Suprapubic skin (tissue), 4 donors: ENCODE measurements at places on chromosomes 16 and 17.
A peak's percentile ranks its signal among the peaks of the same experiment; 100 is the strongest.

- peak; percentile 76 for DNase-seq
Measured at GRCh38 chr17:4003501-4004421, 39.5 kb upstream of the ATP2A3 start.

DNA sequence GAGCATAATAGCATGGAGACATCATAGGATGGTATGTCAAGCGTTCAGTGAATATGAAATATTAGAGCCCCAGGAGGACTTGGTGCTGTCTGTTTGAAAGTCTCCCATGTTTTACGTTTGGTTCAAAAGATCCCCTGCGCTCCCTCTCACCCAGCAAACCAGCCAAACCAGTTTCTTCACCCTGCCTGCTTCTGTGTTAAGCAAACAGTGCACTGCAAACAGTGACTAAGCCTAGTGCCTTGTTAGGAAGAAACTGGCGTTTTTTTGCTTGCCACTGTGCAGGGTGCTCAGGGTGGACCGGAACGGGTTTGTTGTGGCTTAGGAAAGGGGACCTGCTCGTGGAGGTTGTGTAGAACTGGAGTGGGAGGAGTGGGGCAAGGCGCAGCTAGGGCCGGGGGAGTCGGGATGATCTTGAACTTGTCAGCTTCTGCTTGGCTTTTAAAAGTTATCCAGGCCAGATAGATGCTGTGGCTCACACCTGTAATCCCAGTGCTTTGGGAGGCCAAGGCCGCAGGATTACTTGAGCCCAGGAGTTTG, 7.7 kb downstream of the CDH1 start:
- no peak for DNase-seq

DNA sequence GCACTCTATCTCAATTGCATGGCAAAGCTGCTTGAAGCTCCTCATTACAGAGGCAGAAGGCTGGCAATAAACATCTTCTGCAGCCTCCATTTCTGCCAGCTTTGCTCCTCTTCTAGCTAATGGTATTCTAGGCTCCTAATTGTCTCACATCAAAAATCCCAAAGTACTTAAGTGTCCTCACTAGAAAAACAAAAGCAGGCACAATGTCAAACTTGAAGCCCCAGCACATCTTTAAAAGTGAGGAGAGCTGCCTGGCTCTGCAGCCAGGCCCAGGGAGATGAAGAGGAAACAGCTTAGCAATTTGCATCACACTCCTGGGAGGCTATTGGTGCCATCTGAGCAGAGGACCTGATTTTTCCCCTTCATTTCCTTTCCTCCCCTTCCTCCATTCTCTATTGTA, 197.1 kb downstream of the KCNJ2 start:
- DNase-seq, result no peak

DNA sequence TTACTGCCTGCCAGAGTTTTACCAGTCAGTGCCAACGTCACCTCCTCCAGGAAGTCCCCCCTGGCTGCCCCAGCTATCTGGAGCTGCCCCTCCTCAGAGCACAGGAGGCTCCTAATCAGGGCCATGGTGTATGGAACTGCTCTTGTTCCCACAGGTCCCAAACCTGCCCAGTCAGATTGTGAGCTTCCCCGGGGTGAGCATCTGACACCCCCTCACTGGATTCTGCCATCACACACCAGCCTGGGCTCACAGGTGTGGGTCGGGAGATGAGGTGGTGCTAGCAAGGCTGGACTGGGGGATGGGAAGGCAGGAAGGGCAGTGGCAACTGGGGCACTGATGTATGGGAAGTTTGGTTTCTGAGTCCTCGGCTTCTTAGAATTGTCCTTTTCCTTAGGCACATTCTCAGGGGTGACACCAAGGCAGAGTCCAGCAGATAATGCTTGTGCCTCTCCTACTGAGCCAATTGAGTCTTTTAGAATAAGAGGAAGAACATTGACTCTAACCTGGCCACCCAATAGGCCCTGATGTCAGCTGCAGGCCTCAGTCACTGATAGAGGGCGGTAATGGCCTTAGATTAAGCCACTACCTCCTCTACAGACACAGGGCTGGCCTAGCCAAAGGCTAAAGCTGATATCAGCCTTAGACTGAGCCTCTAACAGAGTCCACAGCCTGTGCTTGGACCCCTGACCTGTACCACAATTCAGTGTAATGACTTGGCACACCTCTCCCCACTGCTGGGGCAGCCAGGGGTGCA, 107.9 kb downstream of the WSCD1 start:
- DNase-seq, result no peak

GRCh38 chr17:37299257-37299980, 76.4 kb upstream of the C17orf78 start:
- DNase-seq, result no peak

- DNase-seq, result no peak
Measured at GRCh38 chr16:52165961-52166360, 381.0 kb downstream of the TOX3 start.

GRCh38 chr16:23027386-23027785, 121.9 kb downstream of the USP31 start:
- no peak for DNase-seq

DNA sequence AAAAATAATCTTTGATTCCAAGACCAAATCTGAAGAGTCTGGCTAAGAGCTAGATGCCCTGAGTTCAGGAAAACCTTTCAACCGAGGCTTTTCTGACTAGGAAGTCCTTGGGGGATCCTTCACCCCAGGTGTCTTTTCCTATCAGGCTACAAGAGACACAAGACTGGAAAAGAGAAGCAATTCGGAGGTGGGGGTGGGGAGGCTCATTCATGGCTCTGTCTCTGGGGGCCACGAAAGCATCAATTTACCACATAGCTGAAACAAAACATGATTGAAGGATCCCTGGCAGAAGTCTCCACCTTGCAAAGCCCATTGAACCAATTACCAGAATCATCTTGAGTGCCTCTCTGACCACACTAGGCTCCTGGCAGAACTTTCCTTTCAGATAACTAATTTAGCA, 239.8 kb upstream of the SALL1 start:
- no peak for DNase-seq

DNA sequence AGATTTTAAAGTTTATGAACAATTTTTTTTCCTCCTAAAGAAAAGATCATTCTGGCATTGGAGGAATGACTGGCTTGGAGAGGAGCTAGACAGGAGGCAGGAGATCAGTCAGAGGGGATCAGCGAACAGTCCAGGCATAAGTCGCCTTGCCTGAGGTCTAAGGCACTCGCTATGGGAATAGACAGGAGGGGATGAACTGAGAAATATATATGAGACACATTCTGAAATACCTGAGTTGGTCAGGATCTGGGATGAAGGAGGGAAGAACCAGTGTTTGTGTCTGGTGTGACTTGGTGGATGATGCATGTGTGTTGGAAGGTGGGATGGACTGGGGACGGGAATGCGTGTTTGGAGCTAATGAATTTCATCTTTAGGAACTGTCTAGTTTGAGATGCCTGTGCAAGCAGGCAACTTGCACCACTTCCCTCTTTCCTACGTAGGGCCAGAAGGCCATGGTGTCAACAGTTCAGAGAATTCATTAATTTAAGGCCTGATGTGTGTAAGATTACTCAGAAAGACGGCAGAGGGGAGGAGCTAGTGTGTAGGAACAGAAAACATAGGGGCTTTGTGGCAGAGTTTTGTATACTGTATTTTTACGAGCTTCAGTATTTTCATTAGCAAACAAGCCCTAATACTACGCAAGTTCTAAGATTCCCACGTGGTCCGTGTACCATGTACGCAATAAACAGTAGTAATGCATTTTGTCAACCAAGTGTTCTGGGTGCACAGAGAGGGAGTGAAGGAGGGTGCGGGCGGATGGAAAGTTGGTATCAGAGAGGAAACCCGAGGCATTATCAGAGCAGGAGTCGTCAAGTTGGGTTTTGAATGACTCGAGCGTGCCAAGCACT, 825 bp downstream of the HEATR6 start:
- DNase-seq, result no peak

GRCh38 chr17:77404812-77405581, 264.2 kb downstream of the SEC14L1 start:
- no peak for DNase-seq

DNA sequence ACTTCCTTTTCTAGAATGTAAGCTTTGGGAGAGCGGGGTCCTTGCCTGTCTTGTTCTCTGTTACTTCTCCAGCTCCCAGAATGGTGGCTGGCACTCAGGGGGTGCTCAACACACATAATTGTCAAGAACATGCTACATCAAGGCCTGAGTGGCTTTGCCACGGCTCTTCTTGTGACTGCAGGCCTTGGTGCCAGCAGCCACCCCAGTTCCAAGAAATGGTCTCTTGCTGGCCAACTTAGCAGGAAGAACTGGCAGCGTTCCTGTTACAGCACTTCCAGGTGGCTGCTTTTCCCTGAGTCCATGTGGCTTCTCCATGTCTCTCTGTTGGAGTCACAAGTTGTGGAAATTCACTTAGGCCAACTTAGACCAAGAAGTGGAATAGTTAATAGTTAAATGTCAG, 36.1 kb downstream of the PRKCB start:
- no peak for DNase-seq

GRCh38 chr16:27253526-27253930, 15.0 kb downstream of the NSMCE1 start:
- DNase-seq, result no peak

DNA sequence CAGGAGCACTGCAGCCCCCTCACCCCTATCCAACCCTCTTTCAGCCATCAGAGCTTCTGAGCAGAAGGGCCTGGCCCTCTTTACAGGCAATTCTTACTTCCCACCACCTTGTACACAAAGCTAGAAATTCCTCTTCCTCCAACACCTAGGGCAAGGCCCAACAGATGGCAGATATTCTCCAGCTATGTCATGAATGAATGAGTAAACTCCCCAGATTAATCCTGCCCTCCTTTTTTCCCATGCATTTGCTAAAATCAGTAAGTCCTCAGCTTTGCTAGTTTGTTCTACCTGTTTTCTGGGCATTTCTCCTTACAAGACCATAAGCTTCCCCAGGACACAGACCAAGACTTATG, 20.4 kb upstream of the MRPS23 start:
- no peak for DNase-seq

DNA sequence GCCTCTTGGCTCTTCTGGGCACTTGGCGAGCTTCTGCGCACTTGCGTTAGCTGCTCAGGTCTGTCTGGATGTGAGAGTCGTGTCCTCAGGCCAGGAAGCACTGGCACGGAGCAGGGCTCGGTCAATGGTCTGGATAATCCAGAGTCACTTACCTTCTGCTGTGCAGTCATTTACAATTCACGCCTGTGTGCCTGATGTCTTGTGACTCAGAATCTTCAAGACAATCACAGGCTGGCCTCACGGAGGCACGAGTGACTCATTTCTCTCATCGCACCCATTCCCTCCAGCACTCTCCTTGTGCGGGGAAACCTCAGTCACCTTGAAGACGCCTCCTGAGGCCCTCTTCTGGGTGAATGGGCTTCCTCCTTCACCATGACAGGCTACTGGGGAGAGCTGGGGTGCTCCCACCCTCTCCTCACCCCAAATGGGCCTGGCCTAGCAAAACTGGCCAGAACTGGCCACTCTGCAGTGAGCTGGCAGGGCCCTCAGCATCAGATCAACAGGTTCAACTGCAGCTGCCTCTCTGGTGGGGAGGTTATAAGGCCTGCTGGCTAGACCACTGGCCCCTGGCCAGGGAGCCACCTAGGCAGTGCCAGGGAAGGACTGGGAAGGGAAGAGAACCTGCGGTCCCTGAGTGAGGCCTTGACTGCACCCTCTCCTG, 1.9 kb upstream of the CAPN15 start:
- DNase-seq, result no peak

DNA sequence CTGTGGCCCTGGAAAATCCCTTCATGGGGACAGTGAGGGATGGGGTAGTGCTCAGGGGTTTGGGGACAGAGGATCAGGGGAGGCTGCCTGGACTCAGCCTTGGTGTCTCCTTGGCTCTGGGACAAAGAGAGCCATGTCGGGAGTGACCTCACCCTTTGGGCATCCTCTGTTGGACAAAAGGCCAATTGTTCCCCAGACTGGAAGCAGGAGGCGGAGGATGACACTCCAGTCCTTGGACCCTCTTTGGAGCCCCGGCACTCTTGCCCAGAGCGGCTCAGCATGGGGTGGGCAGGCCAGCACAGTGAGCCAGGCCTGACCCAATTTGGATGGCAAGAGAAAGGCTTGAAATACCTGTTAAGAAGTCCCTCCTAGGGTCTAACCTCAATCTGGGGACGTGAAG, 39.4 kb upstream of the PHB1 start:
- DNase-seq, result no peak

DNA sequence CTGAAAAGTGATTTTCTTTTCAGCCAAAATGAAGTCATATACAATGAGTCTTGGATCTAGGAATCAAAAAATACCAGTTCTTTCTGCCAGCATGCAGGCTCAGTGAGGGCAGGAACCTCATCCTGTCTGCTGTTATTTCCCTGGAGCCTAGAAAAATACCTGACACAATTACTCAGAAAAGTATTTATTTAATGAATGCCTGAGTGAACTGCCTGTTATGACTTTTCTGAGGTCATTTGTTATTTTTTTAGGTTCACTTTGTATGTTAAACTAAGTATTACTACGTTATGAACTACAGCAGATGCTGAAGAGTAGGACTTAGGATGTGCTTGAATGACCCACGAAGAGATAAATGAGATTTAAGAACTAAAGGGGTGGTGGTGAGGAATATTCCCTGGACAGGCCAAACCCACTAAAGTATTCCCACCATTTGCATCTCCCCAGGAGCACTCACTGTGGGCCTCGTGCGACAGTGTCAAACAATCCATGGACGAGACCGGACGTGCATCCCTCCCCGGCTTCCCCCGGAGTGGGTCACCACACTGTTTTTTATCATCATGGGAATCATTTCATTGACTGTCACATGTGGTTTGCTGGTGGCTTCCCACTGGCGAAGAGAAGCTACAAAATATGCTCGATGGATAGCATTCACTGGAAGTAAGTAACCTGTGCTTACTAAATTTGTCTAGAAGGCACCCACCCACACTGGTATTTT, 17.1 kb upstream of the VWA3A start:
- DNase-seq, result no peak

DNA sequence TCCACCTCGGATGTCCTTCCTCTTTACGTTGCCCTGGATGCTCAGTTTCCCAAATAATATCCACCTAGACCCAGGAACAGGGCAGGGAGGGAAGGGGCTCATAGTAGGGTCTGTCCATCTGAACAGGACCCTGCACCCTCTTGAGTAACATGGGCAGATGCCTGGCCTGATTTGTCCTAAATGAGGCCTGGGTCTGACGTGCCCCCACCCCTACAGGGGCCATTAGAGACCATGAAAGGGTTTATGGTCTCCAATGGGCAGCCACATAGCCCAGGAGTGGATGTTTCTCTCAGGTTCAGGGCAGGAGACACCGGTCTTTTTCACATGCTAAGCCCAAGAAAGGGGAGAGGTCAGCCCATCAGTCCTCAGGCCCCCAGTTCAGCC, 6.8 kb downstream of the CACNG1 start:
- no peak for DNase-seq

- DNase-seq, result no peak
Measured at GRCh38 chr17:18921912-18922451, 30.0 kb upstream of the SLC5A10 start.
